ENCODE measurements at places on chromosomes 5 and 9. TPM values are rescaled to one million over a fixed set of nuclear protein-coding genes. Genes with fewer than 3 reads are reported as not detected.

GRCh38 chr9:136542241-136543040 is 3.4 kb downstream of the NOTCH1 start:
- no peak for DNase-seq

DNA sequence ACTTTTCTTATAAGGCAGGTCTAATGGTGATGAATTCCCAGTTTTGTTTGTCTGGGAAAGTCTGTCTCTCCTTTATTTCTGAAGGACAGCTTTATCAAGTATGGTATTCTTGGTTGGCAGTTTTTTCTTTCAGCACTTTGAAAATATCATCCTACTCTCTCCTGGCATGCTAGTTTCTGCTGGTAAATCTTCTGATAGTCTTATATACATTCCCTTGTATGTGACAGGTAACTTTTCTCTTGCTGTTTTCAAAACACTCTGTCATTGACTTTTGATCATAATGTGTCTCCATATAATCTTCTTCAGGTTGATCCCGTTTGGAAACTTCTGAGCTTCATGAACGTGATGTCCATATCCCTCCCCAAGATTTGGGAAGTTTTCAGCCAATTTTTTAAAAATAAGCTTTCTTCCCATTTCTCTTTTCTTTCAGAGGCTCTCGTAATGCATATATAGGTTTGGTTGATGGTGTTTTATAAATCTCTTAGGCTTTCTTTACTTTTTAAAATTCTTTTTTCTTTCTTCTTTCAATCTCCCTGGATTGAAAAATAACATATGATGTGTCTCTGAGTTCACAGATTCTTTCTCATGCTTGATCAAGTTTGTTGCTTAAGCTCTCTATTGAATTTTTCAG is 22.5 kb upstream of the GRAMD2B start:
- DNase-seq: no peak

DNA sequence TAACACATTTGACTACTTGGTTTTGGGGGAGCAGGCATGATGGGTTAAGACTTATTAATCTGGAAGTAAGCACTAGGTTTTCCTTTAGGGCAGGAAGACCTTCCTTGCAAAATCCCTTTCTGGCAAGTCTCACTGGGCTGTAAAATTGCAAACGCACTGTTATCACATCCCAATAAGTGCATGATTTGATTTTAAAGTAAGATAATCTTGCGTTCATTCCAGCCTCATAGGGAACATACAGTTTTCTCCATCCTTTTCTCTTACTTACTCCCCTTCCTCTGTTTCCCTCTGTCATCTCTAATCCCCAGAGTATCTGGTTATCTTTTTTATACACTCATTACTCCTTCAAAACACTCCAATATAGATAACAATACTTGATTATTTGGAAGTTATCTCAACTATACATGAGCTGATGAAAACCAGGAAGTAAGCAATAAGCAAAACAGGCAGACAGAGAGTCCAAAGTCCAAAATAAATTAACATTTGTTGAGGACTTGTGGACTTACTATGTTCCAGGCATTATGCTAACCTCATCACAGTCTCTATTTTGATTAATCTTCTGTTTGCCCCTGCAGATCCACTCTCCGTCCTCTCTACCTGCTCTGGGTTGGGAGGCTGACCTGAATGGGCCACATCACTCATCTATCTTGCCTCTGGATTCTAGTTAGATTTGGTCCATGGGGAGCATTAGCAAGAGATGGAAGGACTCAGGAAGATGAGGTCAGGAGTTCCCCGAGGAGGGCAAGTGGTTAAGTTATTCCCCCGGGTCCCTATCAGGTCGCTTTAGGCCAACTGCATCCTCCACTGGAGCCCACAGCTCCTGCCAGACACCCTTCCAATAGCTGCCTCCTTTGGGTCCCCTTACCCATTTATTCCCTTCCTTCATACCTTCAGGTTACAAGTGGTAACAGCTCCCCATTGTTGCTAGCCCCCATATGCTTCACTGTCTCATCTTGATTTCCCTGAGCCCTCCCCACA is 60.2 kb downstream of the SLC22A5 start:
- no peak for DNase-seq

Gene BAAT
- not detected for total RNA-seq

DNA sequence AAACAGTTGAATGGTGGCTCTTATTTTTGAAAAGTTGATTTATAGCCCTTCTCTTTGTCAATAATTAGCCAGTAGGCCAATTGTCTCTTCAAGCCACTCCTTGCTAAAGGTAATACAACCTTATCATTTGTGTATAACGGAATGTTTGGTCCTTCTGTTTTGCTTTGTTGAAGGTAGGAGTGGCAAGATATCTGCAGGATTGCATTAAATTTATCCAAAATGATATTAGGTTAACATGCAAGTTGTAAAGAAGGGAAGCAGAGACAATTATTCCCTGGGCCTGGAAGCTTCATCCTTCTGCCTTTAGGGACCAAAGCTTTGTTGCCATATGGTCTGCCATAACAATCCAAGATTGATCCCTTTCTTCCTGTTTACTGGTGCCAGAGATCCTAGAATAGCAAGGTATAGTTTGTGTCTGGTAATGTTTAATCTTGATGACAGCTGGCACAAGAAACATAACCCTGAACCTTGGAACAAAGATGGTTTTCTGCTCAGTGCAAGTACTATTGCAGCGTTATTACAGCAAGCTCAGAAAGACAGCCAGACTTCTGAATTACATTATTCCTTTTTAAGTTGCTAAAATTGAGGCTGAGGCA is 15.5 kb upstream of the FSD1L start:
- no peak for DNase-seq

GRCh38 chr5:173452119-173452905 is 124.1 kb upstream of the STC2 start:
- no peak for DNase-seq

DNA sequence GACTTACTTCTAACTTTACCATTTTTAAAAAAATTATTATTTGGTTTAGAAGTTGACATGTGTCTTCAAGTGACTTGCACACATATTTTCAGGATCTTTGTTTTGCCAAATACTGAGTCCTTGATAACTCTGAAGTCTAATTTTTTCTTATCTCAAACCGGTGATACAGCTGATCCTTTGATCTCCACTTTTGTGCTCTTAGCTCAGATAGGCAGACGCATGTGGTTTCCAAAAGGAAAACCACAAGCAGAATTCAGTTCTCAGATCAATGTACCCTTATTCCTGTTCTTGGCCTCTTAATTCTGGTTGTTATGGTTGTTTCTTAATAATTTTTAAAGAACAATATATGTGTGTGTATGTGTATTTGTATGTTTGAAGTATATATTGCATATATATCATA is 238.3 kb upstream of the EDIL3 start:
- DNase-seq: no peak

Gene PRR16
- not detected for total RNA-seq

Gene TRAF1
- total RNA-seq: 103 TPM

Gene ITGA1
- 4.0 TPM for total RNA-seq

- DNase-seq: no peak
These were observed 53.9 kb downstream of the OSTF1 start for GRCh38 chr9:75142202-75142601.

DNA sequence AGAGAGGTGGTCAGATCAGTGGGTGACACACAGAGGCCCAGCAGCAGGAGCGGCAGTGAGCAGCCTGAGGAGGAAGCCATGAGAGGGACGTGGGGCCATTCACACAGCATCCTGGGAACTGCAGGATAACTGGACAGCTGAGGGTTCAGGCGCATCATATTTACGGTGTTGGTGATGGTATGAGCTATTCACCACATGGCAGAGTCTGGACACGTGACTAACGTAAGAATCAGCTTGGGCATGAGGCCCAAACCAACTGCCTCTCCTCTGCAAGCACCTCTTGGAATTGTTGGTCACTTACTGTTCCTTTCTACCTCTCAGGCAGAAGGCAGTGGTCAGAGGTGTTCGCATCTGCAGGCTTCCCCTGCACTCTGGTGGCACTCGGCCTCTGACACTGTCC is 141.1 kb downstream of the ENTREP1 start:
- no peak for DNase-seq

DNA sequence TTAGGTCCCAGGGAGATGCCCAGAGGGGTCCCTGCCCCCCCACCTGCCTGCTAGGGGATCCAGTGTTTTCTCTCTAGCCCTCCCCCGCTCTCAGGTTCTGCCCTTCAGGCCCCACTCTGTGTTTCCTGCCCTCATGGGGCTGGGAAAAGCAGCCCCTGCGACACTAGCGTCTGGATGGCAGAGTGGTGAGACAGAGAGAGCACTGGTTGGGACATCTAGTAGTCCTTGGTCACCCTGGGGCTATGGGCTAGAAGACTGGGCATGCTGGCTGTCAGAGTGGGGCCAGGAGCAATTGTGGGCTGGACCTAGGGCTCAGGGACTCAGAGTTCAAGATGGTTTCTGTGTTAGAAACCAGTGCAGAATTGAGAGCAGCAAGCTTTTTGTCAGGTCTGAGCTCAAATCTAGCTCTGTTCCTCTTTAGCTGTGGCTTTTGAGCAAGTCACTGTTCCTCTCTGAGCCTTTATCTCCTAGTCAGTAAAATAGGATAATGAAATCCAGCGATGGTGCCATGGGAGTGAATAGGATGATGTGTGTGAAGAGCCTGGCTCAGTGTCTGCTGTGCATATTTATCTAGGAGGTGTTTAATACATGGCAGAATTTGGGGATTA is 39.0 kb downstream of the RGS3 start:
- DNase-seq: no peak

Gene PCDHA5
- total RNA-seq: not detected

DNA sequence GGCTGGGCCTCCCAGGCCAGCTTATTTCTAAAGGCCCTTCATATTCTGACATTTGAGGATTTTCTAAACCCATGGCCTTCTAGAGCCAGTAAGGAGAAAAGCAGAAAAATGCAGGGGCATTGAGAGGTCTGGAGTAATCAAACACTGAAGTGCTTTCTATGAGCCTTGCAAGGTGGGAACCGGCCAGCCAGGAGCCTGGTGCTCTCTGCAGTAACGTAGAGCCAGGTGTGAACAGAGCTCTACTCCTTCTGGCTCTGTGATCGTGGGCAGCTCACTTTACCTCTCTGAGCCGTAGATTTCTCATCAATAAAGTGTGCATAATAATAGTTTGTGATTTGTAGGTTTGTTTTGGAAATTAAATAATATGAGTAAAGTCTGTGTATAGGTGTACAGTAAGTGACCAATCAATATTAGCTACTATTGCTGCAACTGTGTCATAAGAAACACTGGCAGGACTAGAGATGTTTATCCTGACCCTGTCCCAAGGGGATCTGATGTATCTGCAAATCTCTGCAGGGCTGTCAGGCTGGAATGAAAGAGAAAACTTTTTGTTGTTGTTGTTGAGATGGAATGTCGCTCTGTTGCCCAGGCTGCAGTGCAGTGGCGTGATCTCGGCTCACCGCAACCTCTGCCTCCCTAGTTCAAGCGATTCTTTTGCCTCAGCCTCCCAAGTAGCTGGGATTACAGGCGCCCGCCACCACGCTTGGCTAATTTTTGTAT is 2.7 kb downstream of the SYNPO start:
- DNase-seq: no peak

DNA sequence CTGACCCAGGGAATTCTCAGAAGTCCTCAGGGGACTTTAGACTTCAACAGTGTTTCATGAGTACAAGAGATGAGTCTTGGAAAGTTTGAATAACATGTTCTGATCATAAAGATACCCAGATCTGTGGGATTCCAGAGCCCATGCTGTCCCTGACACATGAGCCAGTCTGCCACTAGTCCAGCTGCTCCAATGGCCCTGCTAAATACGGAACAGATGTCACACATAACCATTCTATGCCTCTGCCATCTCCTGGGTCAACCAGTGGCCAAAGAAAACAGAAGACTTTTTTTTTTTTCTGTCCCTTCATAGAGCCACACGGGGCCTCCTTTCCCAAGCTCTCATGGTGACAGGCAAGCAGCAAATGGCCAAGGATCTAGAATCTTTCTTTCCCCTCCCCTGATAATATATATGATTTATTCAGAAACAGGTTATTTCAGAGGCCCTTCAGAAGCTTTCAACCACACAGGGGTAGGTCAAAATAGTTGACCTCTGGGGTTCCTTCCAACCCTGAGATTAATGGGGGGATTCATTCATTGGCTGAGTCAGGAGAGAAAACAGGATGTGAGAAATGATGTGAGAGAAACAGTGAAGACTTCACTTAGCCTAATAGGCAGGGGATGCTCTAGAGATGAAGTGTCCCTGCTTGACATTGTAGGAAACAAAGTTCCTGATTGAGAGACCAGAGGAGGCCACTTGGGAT is 367.7 kb downstream of the CDK5RAP2 start:
- no peak for DNase-seq

Gene BTNL8
- total RNA-seq: not detected

DNA sequence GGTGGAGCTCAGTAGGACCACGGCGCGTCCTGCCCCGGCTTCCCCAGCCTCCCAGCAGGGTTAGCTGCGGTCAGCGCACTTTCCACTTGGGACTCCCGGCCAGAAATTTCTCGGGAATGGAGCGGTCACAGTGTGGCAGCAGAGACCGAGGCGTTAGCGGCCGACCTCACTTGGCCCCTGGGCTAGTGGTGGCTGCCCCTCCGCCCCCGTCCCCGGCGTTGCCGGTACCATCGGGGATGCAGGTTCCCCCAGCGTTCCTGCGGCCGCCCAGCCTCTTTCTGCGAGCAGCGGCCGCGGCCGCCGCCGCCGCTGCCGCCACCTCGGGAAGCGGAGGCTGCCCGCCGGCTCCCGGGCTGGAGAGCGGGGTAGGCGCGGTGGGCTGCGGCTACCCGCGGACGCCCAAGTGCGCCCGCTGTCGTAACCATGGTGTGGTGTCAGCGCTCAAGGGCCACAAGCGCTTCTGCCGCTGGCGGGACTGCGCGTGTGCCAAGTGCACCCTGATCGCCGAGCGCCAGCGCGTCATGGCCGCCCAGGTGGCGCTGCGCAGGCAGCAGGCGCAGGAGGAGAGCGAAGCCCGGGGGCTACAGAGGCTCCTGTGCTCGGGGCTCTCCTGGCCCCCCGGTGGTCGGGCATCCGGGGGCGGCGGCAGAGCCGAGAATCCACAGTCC is 460 bp downstream of the DMRTA1 start:
- DNase-seq: peak; percentile 35

DNA sequence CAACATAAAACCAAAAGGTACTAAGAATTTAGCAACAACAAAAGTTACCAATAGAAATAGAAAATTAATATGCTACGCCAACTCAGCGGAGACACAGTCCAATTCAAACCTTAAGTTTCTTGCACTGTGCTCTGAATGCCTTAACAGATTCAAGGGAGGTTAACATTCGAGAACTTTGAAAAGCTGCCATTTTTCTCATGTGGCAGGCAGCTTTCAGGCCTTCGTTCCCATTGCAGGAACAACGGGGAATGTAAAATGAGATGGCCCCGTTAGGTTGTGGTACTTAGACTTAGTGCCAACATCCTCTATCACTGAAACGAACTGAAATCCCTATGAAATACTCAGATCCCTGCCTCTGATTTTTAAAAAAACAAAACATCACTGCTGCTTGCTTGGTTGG is 22.4 kb downstream of the FNBP1 start:
- no peak for DNase-seq

Gene DNAH5
- total RNA-seq: not detected

Measured in T-helper 17 cell (primary cell).